ENCODE measurements at places on chromosomes 2 and 18.
A peak's percentile ranks its signal among the peaks of the same experiment; 100 is the strongest.

DNA sequence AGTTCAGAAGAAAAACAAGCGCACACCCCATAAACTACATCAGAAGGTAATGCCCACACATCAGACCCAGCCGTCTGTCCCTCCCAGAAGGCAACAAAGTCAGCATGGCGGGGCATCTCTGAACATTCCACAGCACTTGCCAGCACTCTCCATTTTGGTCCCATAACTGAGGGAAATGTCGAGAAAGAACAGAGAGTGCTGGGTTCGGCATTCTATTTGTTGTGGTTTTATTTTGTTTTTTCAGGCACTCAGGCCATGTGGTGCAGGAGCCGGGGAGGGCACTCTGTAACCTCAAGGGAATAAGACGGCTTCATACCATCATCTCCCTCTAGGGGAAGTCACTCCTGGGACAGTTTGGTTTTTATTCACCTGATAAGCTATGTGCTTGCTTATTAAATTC is 156.0 kb downstream of the SEPTIN10 start:
- DNase-seq, result peak; percentile 28

GRCh38 chr2:1017827-1018226 is 67.2 kb downstream of the SNTG2 start:
- no peak for DNase-seq

DNA sequence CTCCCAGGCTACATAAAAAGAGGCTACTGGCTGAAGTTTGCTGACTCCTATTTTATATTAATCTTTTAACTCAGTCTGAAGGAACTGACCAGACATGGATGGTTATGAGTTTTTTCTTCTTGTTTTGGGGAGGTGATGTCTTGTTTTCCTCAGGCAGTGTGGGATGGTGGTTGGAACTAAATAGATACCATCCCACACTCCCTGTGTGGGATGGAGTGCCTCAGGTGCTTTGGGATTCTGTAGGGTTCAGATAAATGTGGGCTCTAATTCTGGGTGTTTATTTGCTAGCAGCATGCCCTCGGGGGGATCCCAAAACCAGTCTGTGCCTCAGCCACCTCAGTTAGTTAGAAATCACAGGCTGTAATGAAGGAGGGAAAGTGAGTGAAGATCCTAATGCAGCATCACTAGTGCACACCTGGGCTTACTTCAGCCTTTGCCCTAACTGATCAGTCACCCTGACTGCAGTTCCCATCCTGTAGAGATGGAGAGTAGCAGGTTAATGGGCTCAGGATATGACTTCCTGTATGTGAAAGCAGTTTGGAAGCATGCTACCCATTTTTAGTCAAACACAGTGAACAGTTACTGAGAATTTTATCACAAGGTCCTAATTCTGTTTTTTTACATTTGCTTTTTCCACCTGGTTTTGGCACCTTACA is 132.2 kb downstream of the SPTBN1 start:
- DNase-seq, result no peak

DNA sequence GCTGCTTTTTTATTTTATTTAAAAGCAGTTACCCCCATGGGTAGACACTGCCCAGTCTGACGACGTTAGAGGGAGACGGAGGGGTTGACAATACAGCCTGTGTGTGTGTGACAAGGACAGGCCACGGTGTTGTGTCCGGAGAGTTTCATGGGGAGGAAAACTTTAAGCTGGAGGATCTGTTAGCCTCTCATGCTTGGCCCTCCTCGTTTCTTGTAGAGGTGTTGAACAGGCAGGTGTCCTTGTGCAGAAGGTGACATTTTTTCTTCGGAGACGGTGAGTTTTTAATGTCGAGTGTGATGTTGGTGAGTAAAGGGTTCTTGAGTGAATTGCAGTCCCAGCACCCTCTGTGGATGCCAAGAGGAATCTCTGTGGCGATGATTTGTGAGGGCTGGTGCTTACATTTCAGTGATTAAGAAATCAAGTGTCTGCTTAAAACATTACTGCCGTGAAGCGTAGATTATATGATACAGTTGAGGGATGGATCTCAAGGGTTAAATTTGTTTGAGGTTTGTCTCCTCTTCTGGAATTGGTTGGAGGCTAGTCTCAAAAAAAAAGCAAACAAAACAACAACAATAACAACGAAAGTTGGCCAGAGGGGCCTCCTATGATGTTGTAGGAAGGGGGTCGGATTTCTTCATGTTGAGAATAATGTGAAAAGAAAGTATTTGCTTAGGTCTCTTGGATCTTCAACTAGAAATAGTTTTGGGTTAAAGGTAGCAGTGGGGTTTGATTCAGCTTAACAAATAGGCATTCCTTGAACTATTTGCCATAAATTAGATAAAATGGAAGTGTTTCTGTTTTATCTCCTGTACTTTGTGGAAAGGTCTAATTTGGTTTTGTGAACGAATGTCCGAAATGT is 1.6 kb downstream of the NCOA1 start:
- peak; percentile 10 for DNase-seq

- no peak for DNase-seq
Observed at GRCh38 chr2:157995117-157995516, 106.6 kb upstream of the UPP2 start.

DNA sequence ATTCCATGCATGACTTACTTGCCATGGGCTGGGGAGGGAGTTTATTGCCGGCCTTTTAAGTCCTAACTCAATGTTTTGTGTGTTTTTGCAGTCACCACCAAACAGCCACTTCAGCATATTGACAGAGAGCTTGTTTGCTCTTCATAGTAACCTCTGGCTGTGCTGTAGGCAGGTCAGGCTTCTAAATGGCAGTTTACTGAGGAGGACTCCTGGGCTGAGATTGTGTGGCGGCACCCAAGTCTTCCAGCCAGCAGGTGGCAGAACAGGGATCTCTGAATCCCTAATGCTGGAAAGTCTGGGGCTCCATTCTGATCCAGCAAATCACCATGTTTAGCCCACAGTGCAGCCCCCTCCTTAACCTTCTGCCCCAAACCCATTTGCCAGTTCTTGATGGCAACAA is 121.2 kb downstream of the CAPN13 start:
- DNase-seq, result no peak

- no peak for DNase-seq
Observed at GRCh38 chr2:18319987-18320386, 240.5 kb downstream of the RDH14 start.
